Central memory CD4-positive, alpha-beta T cell (primary cell): ENCODE measurements at places on chromosomes 12 and 14.

- no peak for DNase-seq
Observed at GRCh38 chr14:33369041-33369440, 430.4 kb downstream of the NPAS3 start.

GRCh38 chr12:103986829-103987228 is 21.2 kb downstream of the TDG start:
- DNase-seq: no peak

DNA sequence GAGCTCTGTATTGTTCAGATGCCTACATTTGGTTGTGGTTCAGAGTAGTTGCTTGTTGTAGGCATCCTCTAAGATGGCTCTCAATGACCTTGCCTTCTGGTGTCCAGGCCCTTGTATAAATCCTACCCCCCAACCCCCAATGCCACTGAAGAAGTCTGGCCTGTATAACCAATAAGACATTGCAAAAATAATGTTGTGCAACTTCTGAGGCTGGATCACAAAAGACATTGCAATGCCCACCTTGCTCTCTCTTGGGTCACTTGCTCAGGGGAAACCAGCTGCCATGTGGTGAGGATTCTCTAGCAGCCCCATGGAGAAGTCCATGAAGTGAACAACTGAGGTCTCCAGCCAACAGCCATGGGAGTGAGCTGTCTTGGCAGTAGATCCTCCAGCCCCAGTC is 234.0 kb upstream of the TBX3 start:
- no peak for DNase-seq

- DNase-seq: no peak
Observed at GRCh38 chr14:61213191-61213621, 67.9 kb downstream of the TMEM30B start.

- no peak for DNase-seq
Observed at GRCh38 chr12:2722806-2723205, 72.0 kb upstream of the FKBP4 start.

DNA sequence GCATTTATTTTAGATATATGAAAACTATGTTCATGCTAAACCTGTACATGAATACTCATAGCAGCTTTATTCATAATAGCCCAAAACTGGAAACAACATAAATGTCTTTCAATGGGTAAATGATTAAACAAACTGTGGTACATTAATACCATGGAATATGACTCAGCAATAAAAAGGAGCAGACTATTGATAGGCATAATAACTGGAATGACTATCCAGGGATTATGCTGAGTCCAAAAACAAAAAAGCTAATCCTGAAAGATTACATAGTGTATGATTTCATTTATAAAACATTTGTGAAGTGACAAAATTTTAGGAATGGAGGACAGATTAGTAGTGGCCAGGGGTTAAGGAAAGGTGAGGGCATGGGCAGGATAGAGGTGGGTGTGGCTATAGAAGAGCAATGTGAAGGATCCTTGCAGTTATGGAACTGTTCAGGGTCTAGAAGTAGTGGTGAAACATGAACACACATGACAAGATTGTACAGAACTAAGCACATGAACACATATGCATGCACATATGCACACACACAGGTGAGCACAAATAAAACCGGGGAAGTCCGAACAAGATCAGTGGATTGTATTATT is 61.1 kb upstream of the CDKN3 start:
- no peak for DNase-seq

- DNase-seq: no peak
Observed at GRCh38 chr14:67926821-67927220, 107.2 kb downstream of the RAD51B start.

- DNase-seq: no peak
Observed at GRCh38 chr14:67577909-67578749, 21.9 kb downstream of the PIGH start.

- no peak for DNase-seq
Observed at GRCh38 chr12:3792623-3793288, 39.8 kb upstream of the CRACR2A start.

GRCh38 chr12:31899109-31899508 is 60.1 kb upstream of the RESF1 start:
- no peak for DNase-seq

DNA sequence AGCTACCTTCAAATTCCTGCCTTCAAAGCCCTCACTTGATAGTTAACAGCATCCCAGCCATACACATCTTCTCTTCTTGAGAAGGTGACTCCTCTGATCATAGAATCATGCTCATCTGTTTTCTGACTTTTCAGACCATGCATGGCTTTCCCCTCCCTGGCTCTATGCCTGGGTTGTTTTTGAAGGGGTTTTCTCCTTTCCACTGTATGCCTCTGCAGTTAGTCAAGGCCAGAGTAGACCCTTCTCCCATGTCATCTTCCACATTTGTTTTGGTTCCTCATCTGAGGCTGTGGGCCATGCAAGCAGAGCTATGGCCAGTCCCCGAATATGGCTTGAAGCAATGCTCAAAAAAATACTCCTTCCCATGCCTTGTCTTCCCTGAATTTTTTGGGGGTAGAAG is 14.3 kb upstream of the MCRS1 start:
- DNase-seq: no peak

DNA sequence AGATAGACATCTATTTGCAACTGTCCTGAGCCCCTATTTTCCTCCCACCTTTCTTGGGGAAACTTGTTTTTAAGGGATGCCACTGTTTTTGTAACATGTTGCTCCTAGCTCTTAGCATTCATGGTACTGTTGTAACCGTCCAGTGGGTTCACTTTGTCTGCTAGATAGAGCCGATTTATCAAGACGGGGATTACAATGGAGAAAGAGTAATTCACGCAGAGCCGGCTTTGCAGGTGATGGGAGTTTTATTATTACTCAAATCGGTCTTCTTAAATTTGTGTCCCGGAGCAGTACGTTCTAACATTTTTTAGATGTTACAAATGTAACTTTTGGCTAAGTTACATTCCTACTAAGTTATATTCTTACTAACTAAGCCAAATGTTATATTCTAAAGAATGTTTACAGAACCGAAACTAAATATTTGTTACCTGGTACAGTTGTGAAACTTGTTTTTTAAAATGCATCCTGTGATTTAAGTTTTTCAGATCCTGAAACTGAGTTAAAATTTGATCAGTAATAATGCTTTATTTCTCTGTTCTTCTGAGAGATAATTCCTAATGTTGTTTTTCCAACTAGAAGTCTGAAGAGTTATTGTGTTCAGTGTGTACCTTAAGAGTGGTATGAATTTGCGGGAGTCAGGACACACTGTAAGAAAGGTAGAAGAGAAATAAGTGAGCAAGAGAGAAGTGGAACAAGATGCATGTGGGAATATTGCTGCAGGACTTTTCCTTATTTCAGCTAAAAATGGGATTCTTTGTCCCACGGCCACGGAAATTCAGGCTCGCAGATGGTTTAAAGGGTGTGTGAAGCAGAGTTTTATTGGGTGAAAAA is 20.6 kb upstream of the CLEC2D start:
- no peak for DNase-seq

- no peak for DNase-seq
Observed at GRCh38 chr12:51085757-51086156, 2.4 kb upstream of the CSRNP2 start.

DNA sequence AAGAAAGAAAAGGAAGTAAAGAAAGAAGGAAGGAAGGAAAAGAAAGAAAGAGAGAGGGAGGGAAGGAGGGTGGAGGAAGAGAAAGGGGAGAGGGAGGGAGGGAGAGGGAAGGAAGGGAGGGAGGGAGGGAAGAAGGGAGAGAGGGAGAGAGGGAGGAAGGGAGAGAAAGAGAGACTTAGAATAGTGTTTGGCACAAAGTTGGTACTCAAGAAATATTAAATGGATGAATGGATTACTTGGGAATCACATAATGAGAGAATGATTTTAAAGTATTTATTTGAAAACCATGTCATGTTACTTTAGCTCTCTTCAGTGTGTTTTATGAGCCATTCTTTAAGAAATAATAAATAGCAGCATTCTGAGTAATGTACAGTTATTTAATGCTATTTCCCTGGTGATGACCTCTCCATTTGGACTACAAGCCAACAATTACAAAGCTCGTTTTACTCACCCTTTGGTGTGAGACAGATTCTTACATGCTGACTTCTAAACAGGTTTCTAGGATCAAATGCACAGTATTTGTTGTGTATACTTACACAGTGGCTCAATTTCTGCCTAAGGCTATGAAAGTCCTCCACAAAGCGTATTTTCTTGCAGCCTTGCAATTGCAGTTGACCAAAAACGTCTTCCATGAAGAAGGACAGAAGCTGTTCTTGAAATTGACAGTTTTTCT is 861 bp downstream of the IL26 start:
- no peak for DNase-seq

- no peak for DNase-seq
Observed at GRCh38 chr12:116366824-116367223, 89.3 kb upstream of the MED13L start.

- no peak for DNase-seq
Observed at GRCh38 chr14:32352631-32353030, 23.5 kb downstream of the AKAP6 start.

- DNase-seq: no peak
Observed at GRCh38 chr12:39352471-39353017, 90.4 kb downstream of the KIF21A start.

- DNase-seq: no peak
Observed at GRCh38 chr14:32005628-32006027, 71.5 kb upstream of the ARHGAP5 start.

DNA sequence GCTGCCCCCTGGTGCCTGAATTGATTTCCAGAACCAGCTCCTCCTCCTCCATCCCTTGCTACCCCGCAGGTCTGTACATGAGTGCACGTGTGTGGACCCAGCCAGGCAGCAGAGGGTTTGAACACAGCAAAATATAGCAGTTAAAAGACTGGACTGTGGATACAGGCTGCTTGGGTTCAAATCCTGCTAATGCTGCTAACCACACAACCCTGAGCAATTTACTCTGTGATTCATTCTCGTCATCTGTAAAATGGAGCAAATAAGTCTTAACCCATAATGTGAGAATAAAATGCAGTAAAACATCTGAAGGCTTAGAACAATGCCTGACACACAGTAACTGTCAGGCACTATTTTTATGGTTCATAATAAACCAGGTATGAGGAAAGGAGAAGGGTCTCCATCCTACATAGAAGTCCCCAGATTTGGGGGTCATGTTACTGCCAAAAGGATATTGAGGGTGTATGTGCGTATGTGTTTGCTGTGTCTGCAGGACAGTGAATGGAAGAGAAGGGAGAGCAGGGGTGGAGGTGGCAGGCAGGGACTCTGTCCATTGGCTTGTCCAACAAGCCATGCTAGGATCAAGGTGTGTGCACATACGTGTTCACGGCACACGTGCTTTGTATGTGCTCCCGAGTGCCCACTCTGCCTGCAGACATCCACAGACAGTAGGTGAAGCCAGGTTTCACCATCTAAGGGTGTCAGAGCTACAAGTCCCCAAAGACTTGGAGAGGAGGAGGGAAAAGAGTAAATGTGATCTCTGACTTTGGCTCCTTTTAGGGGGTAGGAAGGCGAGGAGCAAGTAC is 1.5 kb upstream of the STAT6 start:
- DNase-seq: no peak

GRCh38 chr12:23127701-23128100 is 502.7 kb downstream of the ETNK1 start:
- DNase-seq: no peak

- no peak for DNase-seq
Observed at GRCh38 chr12:80441921-80442320, 2.1 kb upstream of the PTPRQ start.

GRCh38 chr12:21891751-21892217 is 49.4 kb downstream of the ABCC9 start:
- DNase-seq: no peak

GRCh38 chr14:22184157-22184829 is 404.7 kb downstream of the DAD1 start:
- no peak for DNase-seq

DNA sequence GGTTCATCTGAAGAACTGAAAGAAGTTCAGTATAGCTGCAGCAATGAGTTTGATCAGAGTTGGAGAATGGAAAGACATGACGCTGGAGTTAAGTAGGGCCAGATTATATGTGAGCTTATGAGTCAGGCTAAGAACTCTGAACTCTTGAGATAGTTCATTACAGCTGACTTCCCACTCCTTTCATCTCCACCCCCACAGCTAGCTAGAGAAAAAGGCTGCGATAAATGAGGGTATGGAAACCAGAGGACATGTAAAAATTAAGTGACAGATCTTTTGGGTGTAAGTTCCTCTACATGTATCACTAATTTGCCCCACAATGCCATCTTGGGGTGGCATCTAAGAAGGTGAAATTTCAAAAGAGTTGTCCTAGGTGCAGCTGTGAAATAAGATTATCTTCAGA is 28.6 kb downstream of the PYM1 start:
- no peak for DNase-seq

GRCh38 chr14:105201925-105202513 is 20.9 kb upstream of the NUDT14 start:
- DNase-seq: no peak

GRCh38 chr14:68726093-68726695 is 66.7 kb downstream of the ZFP36L1 start:
- no peak for DNase-seq

GRCh38 chr14:30582376-30582775 is 23.4 kb downstream of the G2E3 start:
- no peak for DNase-seq

GRCh38 chr12:3160081-3160480 is 82.9 kb downstream of the TSPAN9 start:
- no peak for DNase-seq

GRCh38 chr12:124722878-124723277 is 140.8 kb downstream of the SCARB1 start:
- no peak for DNase-seq

DNA sequence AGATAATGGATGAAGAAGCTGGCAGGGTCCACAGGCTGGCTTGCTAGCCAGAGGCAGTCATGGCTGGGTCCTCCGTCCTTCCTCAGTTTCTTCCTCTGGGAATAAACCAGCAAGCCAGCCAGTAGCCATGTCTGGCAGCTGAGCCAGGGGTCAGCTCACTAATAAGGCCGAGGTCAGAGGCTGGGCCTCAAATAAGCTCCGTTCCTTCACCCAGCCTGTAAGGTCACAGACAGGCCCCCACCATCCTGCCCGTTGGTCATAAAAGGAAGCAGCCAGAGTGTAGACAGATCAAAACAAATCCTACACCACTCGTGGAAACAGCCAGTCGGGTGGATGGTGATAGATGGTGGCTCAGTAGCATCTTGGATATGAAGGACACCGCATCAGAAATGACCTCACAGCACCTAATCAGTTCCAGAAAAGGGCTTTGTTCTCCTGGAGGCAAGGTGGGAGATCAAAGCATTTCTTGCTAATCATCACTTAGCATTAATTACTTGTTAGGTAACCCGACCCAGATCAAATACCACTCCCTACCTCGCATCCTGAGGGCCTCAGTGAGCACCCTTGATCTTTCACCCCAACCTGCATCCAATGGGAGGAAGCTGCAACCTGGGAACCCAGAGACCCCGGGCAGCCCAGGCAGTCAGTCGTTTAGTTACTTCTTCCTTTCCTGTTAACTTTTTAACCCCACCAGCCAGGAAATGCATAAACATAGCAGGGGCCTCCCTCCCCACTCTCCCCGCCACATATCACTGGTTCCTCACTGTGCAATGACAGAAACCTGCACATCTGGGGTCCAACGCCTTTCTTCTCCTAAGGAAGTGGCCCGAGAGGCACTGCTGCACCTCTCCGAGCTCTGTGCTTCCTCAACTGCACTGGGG is 90.2 kb downstream of the KDM2B start:
- DNase-seq: no peak
